Nephron progenitor cell (in vitro differentiated cells): ENCODE measurements at places on chromosomes 1 and 21.

DNA sequence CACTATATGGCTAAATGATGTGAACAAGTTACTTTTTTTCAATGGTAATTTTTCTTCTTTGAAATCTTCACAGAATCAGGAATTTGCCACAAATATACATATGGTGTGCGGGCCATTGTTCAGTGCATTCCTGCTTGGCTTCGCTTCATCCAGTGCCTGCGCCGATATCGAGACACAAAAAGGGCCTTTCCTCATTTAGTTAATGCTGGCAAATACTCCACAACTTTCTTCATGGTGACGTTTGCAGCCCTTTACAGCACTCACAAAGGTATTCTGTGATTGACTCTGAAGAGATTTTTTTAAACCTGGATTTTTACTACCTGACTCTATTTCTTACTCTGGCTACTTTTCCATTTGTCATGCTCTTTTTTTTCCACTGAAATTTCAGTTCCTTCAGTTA is 76.2 kb upstream of the KIAA1614 start:
- DNase-seq: no peak

DNA sequence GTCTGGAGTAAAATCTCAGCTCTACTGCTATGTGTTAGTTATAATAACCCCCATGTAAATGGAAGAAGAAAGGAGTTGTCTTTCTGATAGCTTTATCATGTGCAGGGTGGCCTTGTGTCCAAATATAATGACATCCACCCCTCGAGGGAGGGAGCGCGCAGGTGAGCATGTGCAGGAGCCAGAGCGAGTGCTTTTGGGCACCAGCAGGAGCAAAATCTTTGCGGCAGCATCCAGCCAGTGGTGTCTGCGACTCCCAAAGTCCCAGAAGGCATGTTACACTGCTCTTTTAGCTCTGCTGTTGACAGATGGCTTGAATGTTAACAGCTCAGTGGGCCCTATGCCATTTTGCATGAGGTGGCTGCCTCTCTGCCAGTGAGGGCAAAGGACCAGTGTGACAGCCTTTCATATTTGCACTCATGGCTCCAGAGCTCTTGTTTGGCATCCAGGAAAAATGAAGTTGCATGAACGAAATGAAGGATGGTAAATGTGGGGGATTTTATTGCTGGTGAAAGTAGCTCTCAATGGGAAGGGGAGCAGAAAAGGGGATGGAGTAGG is 146.7 kb downstream of the HMCN1 start:
- DNase-seq: no peak

DNA sequence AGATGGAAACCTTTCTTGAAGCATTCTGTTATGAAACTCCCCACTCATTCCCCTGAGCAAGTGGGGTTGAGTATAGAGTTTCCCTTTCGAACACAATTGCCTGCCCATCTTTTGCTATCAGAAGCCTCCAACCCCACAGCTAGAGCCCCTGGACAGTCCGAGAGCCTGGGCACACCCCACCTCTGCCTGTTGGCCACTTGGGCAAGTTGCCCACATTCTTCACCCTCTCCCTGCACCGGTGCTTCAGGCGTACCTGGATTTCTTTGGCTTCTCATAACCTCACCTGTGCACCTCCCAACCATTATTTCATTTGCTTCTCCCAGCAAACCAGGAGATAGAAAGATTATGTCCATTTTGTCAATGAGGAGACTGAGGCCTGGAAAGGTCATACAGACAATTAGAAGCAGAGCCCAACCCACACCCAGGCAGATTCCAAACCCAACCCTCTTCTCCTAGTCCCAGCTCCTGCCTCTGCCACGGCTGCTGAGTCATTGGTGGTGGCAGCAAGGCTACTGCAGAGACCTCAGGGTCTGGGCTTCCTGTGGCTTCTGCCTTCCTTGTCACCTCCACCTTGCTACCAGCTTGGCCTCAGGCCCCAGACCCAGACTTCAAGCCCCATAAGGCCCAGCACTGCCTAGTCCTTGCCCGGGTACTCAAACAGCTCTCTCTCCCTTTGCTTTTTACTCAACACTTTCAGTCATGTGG is 118.7 kb upstream of the ZBTB40 start:
- no peak for DNase-seq

- no peak for DNase-seq
Observed at GRCh38 chr1:207820568-207821463, 69.0 kb downstream of the CD46 start.

DNA sequence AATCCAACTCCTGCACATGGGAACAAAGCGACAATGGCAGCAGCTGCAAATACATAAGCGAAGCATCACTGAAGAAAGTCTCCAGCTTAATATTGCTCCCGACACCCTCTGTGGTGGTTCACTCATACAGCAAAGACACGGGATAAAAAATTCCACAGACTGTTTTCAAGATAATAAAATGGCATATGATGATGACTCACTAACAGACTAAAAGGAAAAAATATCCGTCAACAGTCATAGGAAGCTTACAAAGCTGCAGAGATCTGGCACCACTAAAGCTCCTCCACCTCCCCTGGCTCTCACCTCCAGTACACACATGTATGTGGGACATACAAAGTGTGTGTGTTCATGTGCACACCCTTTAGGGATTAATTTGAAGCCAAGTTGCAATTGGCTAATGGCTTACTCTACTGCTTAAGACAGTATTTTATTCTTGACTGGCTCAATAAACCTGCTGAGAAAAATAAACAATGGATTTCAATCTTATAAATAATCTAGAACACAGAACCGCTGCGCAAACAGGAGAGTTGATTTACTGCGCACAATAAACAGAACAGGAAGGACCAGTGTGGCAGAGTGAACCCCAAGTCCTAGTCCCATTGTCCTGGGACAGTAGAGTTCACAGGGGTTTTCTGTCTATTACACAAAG is 94.4 kb downstream of the SLC45A1 start:
- DNase-seq: no peak

DNA sequence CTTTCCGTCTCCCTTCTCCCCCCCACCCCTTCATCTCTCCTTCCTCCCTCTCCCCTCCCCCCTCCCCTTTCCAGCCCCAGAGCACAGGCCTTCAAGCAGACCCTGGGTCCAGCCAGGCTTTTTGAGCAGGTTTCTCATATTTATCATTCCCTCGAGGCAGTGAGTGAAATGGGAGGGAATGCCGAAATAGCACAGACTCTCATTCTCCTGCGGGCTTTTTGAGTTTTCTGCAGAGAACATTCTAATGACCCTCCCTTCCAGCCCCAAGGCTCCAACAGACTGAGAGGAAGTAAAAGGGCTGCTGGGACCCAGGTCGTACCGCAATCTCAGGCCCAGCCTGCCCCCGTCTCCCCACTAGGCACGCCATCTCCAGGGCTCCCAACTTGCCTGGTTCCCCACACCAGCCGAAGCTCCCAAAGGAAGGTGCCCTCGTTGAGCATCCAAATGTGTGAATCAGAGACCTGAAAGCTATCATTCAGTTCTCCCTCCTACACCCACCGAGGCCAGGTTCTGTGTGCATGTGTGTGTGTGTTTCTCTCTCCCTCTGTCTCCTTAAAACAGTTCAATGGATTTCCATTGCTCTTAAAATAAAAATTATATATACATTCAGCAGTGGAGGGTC is 22.3 kb downstream of the ACTA1 start:
- no peak for DNase-seq

DNA sequence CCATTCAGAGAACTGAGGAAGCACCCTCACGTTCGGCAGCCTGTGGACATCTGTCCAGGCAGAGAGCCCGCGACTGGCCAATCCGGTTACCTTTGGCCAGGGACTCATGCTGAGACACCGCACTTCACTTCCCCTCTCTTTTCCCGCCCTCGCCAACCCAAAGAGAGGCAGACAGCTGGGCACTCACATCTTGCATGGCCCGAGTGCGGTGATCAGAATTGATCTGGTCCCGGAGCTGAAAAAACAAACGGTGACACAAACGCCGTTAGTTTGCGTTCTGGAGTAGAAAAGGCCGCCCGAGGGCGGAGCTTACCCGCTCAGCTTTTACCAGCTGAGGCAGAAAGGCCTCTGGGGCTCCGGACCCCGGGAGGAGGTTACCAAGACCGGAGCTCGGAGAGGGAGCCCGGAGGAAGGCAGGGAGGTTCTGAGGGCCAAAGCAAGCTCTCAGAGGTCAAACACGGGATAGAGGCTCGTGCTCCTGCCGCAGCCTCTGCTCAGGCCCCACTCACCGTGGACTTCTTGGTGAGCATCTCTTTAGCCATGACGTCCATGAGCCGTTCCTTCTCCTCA is 376 bp downstream of the SF3A3 start:
- DNase-seq: peak; percentile 51

- DNase-seq: no peak
Observed at GRCh38 chr1:228044961-228045360, 37.5 kb upstream of the ARF1 start.

DNA sequence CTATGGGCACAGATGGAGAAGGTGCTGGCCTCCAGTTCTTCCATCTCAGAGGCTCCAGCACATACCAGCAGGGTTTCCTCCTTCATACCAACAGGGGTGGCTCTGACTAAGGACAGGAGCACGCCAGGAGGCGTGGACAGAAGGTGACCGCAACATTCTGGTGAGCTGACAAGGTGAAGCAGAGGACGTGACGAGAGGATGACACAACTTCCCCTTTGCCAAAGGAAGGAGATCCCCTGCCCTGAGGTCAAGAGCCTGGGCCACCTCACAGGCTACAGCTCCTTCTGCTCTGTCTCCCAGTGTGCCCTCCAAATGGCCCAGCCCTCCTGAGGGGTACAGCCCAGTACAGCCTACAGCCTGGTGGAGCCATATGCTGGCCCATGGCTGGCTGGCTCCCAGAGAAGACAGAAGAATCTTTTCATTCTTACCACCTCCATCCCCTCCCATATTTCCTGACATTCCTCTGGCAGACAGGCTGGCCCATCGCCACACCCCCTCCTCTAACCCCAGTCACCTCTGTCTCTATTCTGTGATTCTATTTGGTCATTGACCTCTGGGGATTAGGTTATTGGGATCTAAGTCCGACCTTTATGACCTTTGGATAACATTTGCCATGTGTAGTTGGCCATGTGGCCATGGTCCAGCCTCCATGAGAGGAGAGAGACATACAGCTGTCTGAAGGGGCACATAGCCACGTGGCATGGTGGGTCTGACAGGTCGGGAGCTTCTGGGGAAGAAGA is 5.1 kb upstream of the LAMB3 start:
- DNase-seq: no peak

DNA sequence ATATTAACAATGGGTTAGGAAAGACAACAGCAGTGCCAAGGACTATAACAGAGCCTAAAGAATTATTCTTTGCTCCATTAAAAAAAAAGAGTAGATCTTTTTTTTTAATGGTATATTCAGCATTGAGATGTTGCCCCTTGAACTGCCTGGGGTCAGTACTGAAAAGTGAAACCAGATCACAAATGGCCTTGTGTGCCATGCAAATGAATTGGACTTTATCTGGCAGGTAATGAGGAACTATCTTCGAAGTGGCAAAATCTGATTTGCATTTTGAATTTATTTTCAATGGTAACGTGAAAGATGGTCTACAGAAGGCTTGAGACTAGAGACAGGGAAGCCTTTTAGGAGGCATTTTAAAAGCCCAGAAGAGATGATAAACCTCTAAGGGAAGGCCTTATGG is 21.4 kb upstream of the PKN2 start:
- no peak for DNase-seq

GRCh38 chr1:42035830-42036604 is 117.2 kb upstream of the GUCA2B start:
- DNase-seq: peak; percentile 99

- no peak for DNase-seq
Observed at GRCh38 chr1:30461640-30462039, 261.7 kb downstream of the MATN1 start.

GRCh38 chr21:41863439-41863740 is 15.8 kb downstream of the PRDM15 start:
- DNase-seq: no peak

- DNase-seq: no peak
Observed at GRCh38 chr1:19925342-19926070, 2.1 kb upstream of the PLA2G2E start.

DNA sequence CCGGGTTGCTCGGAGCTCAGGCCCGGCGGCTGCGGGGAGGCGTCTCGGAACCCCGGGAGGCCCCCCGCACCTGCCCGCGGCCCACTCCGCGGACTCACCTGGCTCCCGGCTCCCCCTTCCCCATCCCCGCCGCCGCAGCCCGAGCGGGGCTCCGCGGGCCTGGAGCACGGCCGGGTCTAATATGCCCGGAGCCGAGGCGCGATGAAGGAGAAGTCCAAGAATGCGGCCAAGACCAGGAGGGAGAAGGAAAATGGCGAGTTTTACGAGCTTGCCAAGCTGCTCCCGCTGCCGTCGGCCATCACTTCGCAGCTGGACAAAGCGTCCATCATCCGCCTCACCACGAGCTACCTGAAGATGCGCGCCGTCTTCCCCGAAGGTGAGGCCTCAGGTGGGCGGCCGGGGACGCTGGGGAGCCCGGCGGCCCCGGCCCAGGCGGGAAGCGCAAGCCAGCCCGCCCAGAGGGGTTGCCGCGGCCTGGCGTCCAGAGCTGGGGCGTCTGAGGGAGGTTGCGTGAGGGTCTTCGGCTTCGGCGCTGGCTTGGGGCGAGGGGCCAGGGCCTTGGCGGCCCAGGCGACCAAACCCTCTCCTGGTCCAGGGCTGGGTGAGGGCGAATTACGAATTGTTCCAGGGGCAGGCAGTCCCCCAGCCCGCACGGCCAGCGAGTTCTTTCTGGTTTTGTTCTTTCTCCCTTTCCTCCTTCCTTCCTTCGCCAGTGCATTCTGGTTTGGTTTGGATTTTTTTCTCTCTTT is 805 bp downstream of the SIM2 start:
- no peak for DNase-seq

DNA sequence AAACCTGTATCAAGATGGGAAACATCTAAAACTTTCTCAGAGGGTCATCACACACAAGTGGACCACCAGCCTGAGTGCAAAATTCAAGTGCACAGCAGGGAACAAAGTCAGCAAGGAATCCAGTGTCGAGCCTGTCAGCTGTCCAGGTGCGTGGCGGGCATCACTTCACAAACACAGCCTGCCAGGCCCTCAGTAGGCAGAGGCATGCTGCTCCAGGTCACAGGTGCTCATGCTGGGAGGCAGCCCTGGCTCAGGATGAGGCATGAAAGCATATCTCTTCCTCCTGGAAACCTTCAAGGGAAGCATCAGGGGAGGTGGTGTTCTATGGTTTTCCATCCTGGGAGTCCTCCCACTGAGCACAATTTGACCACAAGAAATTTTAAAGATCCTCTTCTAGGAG is 6.3 kb downstream of the CD2 start:
- DNase-seq: no peak

DNA sequence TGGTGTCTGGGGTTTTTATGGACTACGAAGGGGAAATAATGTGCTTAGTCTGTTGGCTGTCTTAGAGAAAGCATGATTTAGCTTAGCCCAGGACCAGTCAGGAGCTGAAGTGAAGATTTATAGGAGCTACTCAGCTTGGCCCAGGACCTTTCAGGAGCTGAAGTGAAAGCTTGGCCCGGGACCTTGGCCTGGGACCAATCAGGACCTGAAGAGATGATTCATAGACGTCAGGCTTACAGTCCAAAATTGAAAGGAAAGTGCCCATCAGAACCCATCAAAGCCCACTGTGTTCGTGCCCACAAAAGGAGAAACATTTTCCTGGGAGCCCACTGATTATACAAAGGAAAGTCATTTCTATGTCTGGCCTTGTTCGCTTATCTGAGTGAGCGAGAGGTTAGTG is 35.6 kb downstream of the MSTO1 start:
- DNase-seq: no peak

GRCh38 chr1:240711020-240711419 is 99.1 kb upstream of the GREM2 start:
- no peak for DNase-seq
